ENCODE measurements at places on chromosomes 2 and 18. TPM values are rescaled to one million over a fixed set of nuclear protein-coding genes. Genes with fewer than 3 reads are reported as not detected.
A peak's percentile ranks its signal among the peaks of the same experiment; 100 is the strongest.

RAB17 gene
- 235 TPM for total RNA-seq

CERKL gene
- total RNA-seq: 0.31 TPM

THSD7B gene
- 2.3 TPM for total RNA-seq

PRKAG3 gene
- not detected for total RNA-seq

FBXO11 gene
- 71.9 TPM for total RNA-seq

IMPA2 gene
- total RNA-seq: 88.9 TPM

SLC35G4 gene
- total RNA-seq: not detected

FBXO15 gene
- 3.0 TPM for total RNA-seq

SETBP1 gene
- 13.1 TPM for total RNA-seq

DPP10 gene
- 19.2 TPM for total RNA-seq

ITGB6 gene
- total RNA-seq: not detected

LBX2 gene
- 1.6 TPM for total RNA-seq

SERPINB10 gene
- total RNA-seq: not detected

TCF23 gene
- not detected for total RNA-seq

VSNL1 gene
- total RNA-seq: 3.3 TPM

PAIP2B gene
- 21.2 TPM for total RNA-seq

PLCL1 gene
- total RNA-seq: 0.04 TPM

UGT1A5 gene
- not detected for total RNA-seq

CHRNG gene
- total RNA-seq: not detected

KIAA1328 gene
- total RNA-seq: 7.8 TPM

C2orf78 gene
- not detected for total RNA-seq

LTBP1 gene
- 36.3 TPM for total RNA-seq

PCARE gene
- total RNA-seq: 0.09 TPM

PARD3B gene
- 2.5 TPM for total RNA-seq

ALPG gene
- not detected for total RNA-seq

PSMA8 gene
- not detected for total RNA-seq

DNA sequence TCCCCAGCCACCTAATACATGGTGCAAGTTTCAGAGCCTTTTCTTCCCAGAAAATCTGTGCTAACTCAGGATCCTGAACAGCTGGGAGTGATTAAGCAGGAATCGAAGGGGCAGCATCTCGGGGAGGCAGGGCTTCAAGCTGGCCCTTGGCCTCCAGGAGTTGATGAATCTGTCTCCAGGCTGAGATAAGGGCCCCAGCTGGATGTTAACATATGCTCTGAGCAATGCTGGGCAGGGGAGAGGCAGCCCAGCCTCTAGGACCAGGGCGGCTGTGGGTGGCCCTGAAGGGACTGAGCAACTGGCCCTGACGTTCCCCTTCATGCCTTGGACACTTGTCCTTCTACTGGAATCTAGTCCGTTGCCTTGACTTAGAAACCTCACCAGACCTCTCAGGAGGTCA, 84.1 kb upstream of the EPC2 start:
- DNase-seq: no peak

GRCh38 chr2:81195017-81195773, 890.6 kb upstream of the LRRTM1 start:
- DNase-seq: no peak

GRCh38 chr2:12705742-12706141, 11.0 kb upstream of the TRIB2 start:
- DNase-seq: no peak

DNA sequence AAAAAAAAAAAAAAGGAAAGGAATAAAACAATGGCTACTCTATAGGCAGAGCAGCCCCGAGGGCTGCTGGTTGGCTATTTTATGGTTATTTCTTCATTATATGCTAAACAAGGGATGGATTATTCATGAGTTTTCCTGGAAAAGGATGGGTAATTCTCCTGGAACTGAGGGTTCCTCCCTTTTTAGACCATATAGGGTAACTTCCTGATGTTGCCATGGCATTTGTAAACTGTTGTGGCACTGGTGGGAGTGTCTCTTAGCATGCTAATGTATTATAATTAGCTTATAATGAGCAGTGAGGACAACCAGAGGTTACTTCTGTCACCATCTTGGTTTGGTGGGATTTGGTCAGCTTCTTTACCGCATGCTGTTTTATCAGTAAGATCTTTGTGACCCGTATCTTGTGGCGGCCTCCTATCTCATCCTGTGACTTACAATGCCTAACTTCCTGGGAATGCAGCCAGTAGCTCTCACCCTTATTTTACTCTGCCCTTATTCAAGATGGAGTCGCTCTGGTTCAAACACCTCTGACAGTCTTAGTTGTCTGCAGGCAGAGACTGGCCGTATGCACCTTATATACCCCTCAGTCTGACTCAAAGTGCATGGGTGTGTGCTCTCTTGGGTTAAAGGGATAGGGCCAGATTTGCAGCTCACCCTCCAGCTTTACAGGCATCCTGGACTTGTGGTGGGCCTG, 57.7 kb downstream of the HAUS1 start:
- no peak for DNase-seq

DNA sequence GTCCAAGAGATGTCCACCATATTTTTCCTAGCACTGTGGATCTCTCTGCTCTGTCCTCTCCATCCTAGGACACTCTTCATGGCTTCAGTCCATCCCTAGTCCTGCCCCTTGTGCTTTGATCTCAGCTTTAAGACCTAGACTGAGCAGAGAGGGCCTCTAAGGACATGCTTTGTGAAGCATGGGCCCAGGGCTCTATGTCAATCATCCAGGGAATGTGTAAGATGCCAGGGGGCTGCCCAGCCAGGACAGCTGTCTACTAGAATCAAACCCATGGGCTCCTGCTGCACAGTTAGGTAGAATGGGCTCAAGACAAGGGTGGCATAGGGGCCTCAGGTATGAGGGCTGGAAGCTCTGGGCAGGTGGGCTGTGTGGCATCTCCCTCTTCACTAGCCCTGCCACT, 24.9 kb downstream of the TET3 start:
- DNase-seq: no peak

- DNase-seq: no peak
Measured at GRCh38 chr2:24337890-24338289, 22.4 kb downstream of the ITSN2 start.

GRCh38 chr2:14654835-14655282, 22.3 kb downstream of the LRATD1 start:
- no peak for DNase-seq

DNA sequence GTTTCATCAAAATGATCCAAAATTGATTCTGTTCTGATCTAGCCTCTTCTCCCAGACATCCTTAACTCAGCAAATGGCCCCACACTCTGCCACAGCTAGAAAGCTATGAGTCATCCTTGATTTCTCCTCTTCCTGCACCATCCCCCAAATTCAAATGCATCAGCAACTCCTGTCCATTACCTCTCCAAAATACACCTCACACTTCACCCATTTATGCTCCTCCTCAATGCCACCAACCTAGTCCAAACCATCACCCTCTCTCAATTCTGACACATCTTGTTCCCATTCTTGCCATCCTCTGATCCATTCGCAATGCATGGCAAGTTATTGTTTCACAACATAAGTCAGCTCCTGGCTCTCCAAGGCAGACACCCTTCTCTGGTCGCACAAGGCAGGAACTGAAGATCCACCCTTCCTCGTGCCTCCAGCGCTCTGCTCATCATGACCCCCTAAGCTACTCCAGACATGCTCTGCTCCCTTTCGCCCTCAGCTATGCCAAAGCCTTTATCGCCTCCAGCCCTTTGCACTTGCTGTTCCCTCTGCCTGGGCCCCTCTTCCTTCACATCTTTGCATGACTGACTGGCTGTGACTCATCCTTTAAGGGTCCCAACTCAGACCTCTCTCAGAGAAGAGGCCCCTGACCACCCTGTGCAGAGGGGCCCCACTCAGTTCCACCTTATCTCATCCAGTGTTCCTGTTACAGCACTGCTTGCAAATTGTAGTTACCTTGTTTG, 83.6 kb downstream of the MREG start:
- no peak for DNase-seq

- peak; percentile 89 for DNase-seq
Measured at GRCh38 chr2:222298311-222299150, at the start of gene PAX3. Gene PAX3, minus strand, starts transcription at chr2:222298998. Its CDS starts 383 bp downstream, at chr2:222298615.

GRCh38 chr2:151157000-151157735, 104.5 kb downstream of the RBM43 start:
- no peak for DNase-seq

- no peak for DNase-seq
Measured at GRCh38 chr2:83941886-83942285, 517.2 kb downstream of the SUCLG1 start.

GRCh38 chr2:60707750-60708371, 48.2 kb upstream of the PAPOLG start:
- peak; percentile 65 for DNase-seq

- DNase-seq: no peak
Measured at GRCh38 chr2:108412995-108413710, 35.4 kb downstream of the SULT1C4 start.

DNA sequence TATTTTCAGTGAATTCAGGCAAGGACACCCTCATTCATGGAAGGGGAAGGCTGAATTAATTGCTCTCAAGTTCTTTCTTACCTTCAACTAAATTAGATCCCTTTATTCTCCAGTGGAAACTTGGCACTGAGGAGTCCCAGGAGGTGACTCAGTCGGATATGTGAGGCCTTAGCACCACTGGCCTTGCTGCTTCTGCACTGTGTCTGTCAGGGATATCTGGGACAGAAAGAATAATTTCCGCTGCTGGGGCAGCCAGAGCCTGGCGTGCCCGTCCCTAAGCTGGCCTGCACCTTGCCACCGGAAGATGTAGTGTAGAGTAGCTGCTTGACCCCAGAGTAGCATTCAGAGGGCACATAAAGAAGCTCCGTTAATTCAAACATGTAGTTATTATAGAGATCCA, 53.4 kb downstream of the LIMS1 start:
- no peak for DNase-seq

- no peak for DNase-seq
Measured at GRCh38 chr2:171688129-171688465, 828 bp downstream of the DYNC1I2 start.

GRCh38 chr2:230924470-230925341, at the start of gene GPR55:
Gene GPR55, minus strand, starts transcription at chr2:230925242. Its CDS starts 14,280 bp downstream, at chr2:230910962.
- DNase-seq: peak; percentile 87

DNA sequence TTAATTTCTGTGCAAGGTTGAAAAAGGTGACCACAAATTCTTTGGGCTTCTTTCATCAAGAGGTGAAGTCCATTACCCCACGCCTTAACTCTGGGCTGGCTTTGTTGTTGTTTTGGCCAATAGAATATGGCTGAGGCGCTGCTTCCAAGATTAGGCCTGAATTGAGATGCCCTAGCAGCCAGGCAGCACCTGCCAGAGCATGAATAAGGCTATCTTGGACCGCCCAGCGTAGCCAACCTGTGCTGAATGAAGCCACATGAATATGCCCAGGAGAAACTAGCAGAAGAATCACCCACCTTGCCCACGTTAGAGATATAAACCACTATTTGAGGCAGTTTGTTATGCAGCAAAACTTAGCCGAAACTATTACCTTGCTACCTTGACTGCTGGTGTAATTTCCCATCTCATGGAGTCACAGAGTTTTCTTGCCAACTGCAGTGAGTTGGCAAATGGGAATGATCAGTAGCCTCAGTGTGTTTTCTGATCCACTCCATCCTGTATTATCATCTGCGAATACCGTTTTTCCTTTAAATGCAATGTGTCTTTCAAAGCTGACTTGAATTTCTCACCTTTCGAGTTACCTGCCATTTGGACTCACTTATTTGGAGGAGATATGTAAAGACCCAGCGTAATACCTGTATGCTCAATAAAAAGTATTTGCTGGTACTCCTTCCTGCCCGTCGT, 679 bp downstream of the TSGA10 start:
- DNase-seq: peak; percentile 47

- DNase-seq: no peak
Measured at GRCh38 chr18:77105028-77105427, 27.6 kb downstream of the MBP start.

GRCh38 chr2:101231240-101231639, 21.4 kb upstream of the CNOT11 start:
- DNase-seq: no peak

GRCh38 chr2:224591220-224591619, 6.1 kb upstream of the CUL3 start:
- no peak for DNase-seq

DNA sequence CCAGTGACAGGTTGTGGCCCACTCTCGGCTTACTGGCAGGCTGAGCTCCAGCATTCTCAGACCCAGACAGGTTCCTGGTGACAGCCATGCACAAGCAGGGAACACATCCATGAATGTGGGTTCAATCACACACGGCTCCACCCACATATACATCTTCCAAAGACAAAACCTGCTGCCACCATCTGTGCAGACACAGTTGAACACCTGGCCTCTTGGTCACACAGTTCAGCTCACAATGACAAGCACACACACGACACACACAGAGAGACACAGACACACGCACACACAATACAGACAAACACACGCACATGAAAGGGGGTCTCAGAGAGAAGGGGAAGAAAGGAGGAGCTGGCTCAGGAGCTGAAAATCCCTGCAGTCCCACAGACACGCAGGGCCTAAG, 32.1 kb upstream of the PTMA start:
- no peak for DNase-seq

- no peak for DNase-seq
Measured at GRCh38 chr2:220628252-220628651, 943.9 kb downstream of the EPHA4 start.

- DNase-seq: no peak
Measured at GRCh38 chr2:148675708-148676107, 31.2 kb downstream of the EPC2 start.

DNA sequence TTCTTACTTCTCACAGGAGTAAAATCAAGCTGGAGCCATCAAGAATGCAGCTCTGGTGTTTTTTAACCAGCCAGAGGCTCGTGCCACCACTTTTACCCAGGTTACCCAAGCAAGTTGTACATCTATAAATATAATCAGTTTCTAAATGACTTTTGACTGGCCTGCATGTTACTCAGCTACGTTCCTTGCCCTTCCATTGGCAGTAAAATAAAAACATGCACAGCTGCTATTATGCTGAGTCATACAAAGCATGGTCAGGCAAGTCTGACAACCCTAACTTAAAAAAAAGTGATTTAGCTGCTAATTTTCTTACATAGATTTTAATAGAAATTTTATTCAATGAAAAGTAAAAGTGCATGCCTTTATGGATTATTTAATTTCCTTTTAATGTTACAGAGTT, 111.7 kb upstream of the CSRNP3 start:
- no peak for DNase-seq

- no peak for DNase-seq
Measured at GRCh38 chr2:181404472-181404871, 52.7 kb upstream of the ITGA4 start.

- no peak for DNase-seq
Measured at GRCh38 chr18:38971881-38972280, 1406.3 kb upstream of the CELF4 start.

GRCh38 chr18:60024345-60024744, 124.5 kb downstream of the PMAIP1 start:
- no peak for DNase-seq
